ENCODE measurements at places on chromosomes 16 and 17.
A peak's percentile ranks its signal among the peaks of the same experiment; 100 is the strongest.

DNA sequence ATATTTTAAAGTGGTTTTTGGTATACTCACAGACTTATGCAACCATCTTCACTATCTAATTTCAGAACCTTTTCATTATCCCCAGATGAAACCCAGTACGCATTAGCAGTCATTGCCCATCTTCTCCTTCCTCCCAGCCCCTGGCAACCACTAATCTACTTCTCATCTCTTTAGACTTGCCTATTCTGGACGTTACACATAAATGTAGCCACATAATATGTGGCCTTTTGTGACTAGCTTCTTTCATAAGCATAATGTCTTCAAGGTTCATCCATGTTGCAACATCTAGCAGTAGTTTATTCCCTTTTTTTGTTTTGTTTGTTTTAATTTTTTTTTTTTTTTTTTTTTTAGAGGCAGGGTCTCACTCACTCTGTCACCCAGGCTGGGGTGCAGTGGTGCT, 28.5 kb upstream of the C17orf107 start:
- DNase-seq, result no peak

DNA sequence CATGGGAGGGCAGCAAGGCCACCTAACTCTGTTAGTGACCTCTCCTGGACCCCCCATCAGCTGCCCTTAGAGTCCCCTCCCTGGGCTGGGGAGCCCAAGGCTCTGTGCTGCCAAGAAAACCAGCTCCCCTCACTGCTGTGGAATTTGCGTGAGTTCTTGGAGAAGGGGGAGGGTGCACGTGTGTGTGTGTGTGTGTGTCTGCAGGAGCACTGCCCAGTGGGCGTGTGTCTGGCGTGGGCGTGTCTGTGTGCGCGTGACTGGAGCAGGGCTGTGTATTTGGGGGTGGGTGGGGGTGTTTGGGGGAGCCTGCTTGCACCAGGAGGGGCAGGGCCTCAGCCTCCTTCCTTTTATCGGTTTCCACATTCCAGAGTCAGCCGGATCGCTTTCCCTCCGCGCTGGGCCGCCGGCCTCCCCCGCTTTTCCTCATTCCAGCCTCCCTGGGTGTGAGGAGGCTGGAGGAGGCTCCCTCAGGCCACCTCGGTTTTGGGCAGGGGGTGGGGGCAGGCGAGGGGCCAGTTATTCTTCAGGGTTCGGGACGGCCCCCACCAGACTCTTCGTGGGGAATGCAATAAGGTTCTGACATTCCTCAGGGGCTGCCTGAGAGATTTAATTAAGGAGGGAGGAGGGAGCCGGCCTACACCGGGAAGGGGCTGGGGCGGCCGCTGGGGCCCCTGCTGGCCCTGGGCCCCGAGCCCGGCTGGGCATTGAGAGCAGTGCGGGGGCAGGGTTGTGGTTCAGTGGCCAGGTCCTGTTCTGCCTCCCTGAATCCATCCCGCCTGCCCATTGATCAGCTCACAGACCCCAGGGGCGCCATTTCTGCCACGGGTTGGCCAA, 2.5 kb downstream of the VASN start:
- DNase-seq, result peak; percentile 91

- no peak for DNase-seq
Measured at GRCh38 chr16:68954911-68955635, 111.7 kb downstream of the TANGO6 start.

DNA sequence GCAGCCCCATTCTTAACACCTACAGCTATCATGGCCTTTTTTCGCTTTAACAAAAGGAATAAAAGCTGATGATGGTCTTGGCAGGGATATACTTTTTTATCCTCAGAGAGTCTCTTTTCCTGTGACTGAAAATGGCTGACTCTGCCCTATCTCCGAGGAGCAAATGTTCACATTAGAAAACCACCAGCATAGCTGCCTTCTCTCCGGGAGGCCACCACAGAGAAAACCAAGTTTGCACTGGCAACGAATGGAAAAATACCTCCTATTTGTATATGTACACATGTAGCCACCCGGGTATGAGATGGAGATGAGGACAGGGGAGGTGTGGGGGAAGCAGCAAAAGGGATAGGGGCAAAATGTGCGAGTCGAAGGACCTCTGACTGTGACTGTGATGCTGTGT, 88.2 kb downstream of the STX8 start:
- DNase-seq, result no peak

DNA sequence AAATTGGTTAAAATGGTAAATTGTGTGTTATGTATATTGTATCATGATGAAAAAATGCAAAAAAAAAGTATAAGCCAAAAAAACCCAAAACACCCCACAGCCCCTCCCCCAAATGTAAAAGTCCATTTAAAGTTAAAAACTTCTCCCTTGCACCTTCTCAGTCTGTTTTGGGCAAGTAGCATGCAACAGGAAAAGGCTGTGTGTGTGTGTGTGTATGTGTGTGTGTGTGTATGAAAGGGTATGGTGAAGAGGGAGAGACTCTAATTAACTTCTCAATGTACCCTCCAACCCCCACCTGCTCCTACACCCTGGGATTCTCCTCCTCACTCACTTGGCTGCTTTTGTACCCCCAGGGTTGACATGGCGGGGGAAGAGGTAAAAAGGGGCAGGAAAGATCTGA, 9.2 kb upstream of the GGT6 start:
- DNase-seq, result no peak

- no peak for DNase-seq
Measured at GRCh38 chr16:11583889-11584565, 2.7 kb downstream of the LITAF start.

DNA sequence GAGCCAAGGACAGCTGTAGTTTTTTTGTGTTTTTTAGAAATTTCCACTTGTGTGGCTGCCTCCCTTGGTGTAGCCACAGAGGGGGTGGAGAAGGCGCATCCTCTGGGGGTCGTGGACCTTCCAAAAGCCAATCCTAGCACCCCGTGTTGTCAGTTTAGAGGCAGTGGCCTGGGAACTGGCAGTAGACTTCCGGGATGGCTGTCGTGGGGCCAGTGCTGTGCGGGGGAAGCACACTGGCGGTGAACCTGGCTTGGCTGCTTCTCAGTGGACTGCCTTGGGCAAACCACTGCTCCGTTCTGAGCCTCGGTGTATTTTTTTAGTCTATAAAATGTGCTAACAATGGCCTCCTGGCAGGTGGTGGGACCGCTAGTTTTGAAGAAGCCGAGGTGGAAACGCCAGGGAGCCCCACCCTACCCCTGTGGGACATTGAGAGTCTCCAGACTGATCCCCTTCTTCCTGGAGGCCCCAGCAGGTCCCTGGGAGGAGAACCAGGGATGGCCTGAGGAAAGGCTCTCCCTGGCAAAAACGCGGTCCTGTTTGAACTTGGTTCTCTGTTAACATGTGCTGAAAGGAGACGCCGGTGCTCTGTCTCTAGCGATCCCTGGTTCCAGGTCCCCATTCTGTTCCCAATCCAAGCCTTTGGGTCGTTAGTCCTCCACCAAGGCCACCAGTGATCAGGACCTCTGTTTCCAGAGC, 125.7 kb downstream of the CMIP start:
- DNase-seq, result no peak

GRCh38 chr17:44002141-44002848, 2.1 kb upstream of the NAGS start:
- DNase-seq, result peak; percentile 56
